ENCODE measurements at places on chromosomes 16 and 17.

DNA sequence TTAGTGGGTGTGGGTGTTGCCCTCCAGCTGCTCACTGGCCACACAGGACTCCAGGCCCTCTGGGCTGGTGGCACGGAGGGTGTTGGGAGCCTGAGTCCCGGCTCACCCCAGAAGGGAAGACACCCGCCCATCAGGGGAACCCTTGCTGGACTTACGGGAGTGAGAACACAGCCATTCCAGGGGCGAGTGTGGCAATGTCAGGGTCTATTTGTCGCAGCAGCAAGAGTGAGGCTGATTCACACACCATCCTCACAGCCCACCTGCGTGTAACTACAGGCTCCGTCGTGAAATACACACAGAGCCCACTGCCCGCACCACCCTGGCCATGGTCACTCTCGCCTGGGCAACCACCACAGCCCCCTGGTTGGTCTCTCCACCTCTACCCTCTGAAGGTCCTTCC lies 17.8 kb upstream of the AATK start:
- DNase-seq = no peak

DNA sequence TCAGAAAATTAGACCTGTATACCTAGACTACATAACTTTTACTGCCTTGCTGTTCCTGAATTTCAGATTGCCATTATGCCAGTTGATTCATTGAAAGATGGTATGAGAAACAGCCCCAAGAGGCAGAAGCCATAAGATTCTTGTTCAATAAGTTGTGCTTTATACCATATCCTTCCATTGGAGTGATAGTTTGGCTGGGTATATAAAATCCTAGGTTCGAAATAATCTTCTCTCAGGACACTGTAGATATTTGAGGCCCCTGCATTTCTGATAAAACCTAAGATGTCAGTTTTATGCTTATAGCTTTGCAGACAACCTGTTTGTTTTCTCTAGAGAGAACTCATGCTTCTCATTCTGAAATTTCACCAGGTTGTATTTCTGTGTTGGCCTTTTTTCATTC lies 9.6 kb upstream of the SDK2 start:
- no peak for DNase-seq

DNA sequence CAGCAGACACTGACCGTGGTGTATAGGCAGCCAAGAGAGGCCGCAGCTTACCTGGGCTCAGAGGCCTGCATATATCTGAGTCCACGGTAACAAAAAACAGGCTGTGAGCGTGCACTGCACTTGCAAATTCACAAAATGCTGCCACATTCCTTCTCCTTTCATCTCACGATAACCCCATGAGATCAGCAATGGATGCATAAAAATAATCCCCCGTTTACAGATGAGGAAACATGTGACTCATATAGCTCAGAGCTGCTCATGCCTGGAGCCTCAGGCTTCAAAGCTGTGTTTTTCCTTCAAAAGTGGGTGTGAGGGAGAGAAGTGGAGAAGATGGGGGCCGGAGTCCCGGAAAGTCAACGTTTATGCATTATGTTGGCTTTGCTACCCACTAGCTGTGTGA lies 118.3 kb upstream of the FOXF1 start:
- DNase-seq = no peak

DNA sequence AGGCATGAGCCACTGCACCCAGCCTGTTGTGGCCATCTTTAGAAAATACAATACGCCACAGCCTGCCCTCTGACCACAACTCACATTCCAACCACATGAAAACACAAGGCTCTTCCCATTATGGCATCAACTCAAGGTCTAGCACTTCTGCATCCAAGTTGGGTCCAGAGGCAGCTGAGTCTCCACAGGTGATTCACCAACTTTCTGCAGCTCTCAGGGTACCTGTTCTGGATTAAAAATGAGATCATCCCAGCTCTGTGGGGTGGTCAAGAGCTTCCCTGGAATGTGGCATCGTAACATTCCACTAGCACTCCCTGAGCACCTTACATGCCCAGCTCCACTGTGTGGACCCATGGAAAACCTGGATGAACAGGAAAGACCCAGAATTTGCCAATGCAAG lies 9.9 kb upstream of the GUCY2D start:
- DNase-seq = peak; percentile 74

Data from RWPE1 (cell line).